ENCODE measurements at places on chromosomes 2 and 18. TPM values are rescaled to one million over a fixed set of nuclear protein-coding genes. Genes with fewer than 3 reads are reported as not detected.

The ASB18 gene
- not detected for total RNA-seq

The XDH gene
- total RNA-seq = 0.49 TPM

The METTL8 gene
- total RNA-seq = 27.7 TPM

The DRC1 gene
- not detected for total RNA-seq

The MCEE gene
- 12.8 TPM for total RNA-seq

The GPC1 gene
- 73.2 TPM for total RNA-seq

The ZNF397 gene
- total RNA-seq = 31.9 TPM

The FLACC1 gene
- total RNA-seq = 0.74 TPM

The KCNG2 gene
- total RNA-seq = not detected

The SLC4A5 gene
- total RNA-seq = 4.4 TPM

DNA sequence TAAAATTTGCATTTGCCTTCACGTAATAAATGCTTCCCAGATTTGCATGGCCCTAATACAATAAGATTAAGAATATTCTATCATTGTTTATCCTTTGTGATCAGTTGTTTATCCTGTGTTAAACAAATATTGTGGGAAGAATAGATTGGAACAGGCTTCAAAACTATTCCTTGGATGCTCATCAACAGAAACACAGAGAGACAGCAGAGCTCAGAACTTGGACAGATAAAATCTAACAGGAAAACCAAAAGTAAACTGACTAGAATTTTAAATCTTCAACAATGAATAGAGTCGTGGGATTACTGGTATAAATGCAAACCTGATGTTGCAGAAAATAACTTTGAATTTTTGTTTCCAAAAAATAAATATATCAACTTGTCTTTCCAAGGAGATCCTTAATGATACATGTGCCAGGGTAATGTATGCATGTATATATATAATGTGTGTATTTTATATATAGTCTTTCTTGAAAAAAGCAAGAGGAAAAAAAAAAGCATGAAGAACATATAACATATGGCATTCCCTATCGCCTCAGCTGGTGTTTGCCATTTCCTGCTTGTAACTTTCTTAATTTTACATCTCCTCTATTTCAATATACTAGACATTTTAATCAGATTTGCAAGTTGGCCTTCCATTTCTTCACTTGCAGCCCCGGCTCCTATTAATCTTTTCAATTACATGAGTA lies 59.9 kb upstream of the TANK start:
- DNase-seq = no peak

DNA sequence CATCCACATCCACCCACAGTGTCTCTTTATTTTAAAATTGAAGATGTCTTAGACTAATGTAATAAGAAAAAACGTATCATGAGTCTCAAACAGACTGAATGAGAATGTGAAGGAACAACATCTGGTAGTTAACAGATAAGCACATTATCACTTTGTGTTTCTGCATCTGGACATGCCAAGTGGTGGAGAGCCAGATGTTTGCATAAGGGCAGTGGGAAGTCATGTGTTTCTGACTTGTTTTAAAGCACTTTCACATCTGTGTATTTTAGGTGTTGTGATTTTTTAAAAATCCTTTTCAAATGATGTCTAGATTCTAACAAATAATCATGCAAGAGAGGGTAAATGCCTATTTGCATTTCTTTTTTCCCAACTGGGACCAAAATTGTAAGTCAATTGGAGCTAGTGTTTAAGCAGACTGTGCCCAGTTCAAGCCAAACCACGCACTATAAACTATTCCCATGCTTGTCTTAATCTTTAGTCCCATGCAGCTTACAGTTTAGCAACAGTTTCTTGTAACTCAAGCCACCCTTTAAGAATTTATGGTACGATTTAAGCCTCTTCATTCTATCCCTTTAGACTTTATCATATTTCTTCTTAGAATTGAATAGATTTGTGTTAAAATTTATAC lies 272.7 kb upstream of the DOK6 start:
- DNase-seq = no peak

DNA sequence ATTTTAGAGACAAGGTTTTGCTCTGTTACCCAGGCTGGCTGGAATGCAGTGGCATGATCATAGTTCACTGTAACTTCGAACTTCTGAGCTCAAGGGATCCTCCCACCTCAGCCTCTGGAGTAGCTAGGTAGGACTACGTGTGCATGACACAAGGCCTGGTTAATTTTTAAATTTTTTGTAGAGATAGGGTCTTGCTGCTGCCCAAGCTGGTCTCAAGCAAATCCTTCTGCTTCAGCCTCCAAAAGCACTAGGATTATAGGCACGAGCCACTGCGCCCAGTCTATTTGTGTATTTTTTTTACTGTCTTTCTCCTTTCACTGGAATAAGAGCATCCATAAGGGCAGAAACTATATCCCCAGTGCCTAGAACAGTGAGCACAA lies 89.3 kb downstream of the PLEKHM3 start:
- DNase-seq = no peak

- DNase-seq = no peak
Observed at GRCh38 chr2:62391696-62392095, 114.3 kb downstream of the TMEM17 start.

GRCh38 chr2:43525506-43525905 lies 70.3 kb downstream of the THADA start:
- no peak for DNase-seq

GRCh38 chr18:11147371-11147951 lies 1.9 kb downstream of the PIEZO2 start:
- DNase-seq = no peak

GRCh38 chr2:130828461-130828860 lies 8.3 kb upstream of the ARHGEF4 start:
- no peak for DNase-seq

GRCh38 chr2:236239276-236240065 lies 24.7 kb downstream of the ASB18 start:
- peak; percentile 49 for DNase-seq

Measured in vagina (tissue), 2 donors.